ENCODE measurements at places on chromosomes 3 and 15.

DNA sequence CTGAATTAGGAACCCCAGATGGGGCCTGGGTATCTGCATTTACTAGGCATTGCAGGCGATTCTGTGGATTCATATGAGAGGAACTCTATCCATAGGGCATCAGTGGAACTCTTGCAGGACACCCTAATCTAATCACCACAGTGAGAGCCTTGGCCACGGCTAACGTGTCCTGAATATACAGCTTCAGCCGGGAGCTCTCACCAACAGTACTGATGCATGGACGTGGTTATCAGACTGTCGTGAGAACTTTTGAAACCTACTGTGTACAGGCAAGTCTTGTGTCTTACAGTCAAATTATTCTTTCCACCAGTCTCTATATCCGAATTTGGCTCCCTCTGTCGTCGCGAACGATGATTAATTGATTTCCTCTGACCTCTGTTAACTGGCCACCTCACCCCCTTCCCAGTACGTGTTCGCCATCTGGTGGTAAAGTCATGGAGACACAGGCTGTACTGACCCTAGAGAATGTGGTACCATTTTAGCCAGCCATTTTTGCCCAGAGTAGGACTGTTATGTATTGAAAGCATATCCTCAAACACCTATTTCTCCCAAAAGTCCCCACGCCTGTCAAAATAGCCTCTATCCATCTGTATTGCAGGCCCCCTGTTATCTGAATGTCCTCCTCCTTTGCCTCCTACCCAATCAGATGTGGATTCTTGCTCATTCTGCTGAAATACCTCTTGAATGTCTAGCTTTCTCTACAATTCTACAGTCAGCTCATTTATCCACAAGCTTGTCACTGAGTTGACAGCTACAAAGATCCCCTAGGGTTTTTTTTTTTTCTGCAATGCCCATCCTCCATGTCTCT, 39.7 kb downstream of the GLDN start:
- peak; percentile 1 for DNase-seq

DNA sequence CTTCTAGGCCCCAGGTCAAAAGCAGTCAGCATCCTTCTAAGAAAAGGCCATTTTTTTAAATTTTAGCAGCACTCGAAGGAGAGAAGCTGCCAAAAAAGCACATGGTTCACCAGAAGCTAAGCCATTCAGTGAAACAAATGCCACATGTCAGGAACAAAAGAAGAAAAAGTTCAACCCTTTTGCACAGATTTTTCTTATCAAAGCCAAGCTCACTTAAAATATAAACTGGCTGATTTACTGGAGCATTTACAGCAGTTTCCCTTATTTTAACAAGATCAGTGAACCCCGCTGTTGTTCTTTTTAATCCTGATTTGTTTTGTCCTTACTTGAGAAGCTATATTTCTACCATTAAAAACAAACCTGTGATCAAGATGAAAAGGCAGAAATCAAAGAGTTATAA, 46.5 kb upstream of the SYNPR start:
- DNase-seq, result no peak

DNA sequence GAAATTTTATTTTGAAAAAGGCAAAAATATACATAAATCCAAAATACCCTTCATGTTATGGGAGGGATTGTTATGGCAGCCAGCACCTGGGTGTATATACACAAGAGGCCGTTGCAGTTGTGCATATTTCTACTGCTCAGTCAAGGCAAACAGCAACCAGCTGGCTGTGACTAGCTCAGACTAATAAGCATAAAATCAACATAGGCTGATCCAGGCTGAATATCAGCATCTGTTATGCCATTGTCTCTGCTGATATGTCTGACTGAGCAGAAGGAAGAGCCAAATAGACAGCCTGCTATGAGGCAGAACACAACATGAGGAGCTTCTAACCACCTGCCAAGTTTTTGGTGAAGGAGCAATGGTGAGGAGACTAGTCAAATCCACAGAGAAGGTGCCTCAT, 457.5 kb upstream of the ALCAM start:
- no peak for DNase-seq

- DNase-seq, result no peak
Observed at GRCh38 chr3:142489572-142490323, 41.9 kb upstream of the XRN1 start.

- no peak for DNase-seq
Observed at GRCh38 chr3:178967177-178967532, 104.5 kb downstream of the ZMAT3 start.

- no peak for DNase-seq
Observed at GRCh38 chr3:146308222-146308621, 57.3 kb upstream of the PLSCR4 start.

DNA sequence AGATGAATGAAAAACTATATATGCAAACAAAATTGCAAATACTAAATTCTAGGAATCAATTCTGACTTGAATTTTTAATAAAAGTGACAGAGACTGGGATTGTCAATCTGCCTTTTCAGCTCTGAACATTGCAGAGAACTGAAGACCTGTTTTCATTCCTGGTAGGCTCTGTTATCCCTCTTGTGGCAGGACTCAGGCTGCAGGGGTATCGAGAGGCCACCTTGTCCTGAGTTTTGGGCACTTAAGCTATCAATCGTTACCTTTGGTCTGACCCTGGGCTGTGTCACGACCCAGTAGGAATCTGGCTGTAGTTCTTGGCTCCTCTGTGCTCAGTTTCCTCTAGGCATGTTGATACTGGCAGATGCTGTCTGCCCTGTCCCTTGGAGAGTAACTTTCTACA, 238.0 kb downstream of the CACNA2D3 start:
- DNase-seq, result no peak

DNA sequence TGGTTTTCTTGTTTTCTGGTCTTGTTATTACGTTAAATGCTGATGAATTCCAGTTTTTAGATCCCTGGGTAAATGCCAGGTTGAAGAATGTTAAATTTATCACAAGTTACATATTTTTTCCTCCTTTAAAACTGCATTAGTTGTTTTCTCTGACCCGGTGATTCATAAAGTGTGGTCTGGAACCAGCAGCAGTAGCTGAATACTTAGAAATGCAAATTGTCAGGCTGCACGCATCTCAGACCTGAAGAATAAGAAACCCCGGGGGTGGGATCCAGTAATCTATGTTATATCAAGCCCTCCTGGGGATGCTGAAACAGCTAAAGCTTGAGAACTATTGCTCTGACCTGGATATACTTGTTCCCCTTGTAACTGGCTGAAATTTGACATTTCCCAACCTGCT, 69.1 kb downstream of the PEX5L start:
- no peak for DNase-seq

DNA sequence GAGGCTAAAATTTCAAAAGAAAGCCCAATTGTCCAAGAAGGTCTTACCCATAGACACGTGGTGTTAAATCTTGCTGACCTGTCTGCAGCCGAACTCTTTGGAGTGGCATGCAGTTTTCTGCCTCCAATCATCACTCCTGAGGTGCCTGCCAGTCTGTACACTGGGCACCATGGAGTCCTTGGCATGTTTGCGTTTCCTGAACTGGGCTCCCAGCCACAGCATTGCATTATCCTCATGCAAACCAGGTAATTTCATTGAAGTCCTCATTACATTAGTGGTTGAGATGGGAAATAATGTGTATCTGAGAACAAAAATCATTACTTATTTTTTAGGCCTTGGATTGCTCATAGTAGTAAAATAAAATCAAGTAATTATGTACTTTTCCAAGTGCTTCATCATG, 152.3 kb downstream of the AKAP13 start:
- no peak for DNase-seq

DNA sequence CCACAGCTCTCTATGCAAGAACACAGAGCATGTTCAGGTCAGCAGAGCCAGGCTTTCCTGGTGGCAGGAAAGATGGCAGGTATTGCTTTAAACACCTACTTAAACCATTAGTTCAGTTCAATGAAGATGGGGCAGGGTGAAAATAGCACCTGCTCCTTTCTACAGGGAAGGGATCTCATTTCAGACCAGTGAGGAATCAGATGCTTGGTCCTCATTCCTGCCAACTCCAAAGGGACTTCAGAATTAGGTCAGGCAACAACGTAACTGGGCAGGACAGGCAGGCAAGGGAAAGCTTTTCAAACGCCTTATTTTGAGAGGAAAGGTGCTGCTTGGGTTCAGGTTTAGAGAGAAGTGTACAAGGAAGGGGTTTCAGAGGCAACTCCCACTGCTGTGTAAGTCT, 12.6 kb upstream of the RPS17 start:
- DNase-seq, result no peak

DNA sequence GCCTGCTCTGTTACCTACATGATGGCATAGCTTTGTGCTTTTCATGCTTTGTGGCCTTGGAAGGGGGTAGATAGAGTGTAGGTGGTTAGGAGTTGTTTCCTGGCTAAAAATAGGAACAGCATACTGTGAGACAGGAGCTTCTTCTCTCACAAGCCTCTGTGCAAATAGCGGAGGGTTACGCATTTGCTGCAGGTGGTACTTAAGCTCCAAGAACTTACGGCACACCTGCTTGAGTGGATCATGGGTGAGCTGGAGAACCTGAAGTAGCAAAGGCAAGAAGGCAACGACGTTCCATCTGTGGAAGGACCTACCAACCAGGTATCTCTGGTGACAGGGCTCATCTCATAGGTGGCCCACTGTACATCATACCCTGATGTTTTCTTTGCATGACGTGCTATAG, 66.0 kb downstream of the ST6GAL1 start:
- DNase-seq, result no peak

- no peak for DNase-seq
Observed at GRCh38 chr3:107975529-107976201, 115.2 kb downstream of the CD47 start.

DNA sequence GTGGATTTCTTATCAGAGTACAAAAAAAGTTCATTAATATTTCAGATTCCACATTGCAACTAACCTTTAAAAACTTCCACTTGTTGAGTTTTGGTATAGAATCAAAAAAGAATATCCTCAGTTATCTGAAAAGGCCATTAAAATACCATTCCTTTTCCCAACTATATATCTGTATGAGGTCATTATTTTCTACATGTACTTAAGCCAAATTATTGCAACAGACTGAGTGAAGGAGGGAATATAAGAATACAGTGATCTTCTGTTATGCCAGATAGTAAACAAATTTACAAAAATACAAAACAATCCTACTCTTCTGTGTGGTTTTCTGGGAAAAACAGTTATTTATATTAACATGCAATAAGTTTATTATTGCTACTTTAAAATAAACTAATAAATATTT, 5.7 kb upstream of the GANC start:
- DNase-seq, result no peak

DNA sequence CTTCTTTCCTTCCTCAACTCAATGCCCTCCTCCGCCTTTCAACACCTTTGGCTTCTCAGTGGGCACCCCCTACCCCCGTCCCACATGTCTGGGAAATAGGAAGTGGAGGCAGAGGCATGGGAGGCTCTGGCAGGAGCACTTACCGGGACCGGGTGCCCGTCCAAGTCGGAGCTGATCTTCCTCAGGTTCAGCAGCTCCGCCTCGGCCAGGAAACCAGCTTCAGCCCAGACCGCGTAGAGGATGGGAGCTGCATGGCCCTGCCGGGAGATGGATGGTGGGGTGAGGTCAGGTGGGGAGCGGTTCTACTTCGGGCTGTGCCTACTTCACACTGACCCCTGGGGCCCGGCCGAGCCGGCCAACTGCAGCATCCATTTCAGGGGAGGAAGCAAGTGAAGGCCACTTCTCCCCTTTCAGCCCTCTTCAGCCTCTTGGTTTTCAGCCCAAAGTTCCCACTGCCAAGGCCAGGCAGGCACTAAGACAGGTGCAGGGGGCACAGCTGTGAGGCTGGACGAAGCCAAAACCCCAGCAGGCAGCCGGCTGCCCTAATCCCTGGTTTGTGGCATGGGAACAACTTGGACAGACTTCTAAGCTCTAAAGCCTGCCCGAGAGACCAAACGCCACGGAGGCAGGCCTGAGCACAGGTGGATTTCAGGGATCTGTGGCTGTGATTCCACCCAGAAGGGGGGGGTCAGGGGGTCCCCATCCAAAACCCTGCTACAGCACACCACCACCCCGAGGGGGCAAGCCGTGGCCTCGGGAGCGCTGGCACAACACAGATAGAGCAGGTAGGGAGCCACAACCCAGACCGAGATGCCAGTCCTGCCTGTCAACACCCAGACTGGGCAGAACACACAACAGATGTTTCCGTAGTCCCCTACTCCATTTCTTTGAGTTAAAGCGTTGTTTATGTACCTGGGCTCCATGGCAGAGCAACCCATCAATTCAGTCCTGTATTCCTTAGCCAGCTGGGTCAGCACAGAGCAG, 14.5 kb downstream of the TKT start:
- no peak for DNase-seq

DNA sequence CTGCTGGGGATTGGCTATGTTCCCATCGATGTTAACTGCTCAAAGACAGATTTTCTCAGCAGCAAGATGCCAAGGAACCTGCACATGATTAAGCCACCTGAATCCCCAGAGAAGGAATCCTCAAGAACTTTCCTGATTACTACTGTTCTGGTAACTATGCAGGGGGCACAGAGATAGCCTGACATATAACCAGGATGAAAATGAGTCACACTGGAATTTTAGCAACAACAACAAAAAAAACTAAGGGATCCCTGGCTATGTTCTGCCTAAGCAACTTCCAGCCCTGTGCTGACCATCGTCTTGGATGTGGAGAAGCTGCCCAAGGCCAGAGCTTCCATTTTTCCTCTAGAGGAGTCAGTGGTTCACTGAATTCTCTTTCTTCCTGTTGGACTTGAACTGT, 13.8 kb downstream of the RIOX2 start:
- DNase-seq, result no peak

GRCh38 chr15:45834622-45835021, 199.8 kb downstream of the SQOR start:
- DNase-seq, result no peak

DNA sequence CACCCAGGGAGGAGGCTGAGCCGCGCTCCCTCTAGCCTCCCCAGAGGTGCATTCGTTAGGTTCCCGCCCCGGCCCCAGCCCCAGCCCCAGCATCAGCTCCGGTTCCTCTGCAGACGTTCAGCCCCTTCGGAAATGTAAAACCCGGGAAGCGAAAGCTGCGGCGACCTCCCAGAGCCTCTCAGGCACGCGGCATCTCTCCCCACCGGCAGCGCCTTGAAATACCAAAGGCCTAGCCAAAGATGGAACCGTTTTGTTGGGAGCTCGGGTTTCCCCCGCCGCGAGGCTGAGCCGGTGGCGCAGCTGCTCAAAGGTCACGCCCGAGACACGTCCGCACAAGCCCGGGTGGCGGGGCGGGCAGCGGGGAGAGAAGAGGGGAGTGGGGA, 77.8 kb upstream of the HES1 start:
- no peak for DNase-seq
